ENCODE measurements at places on chromosomes 16 and 17.

- peak; percentile 97 for DNase-seq
Measured at GRCh38 chr16:4944333-4945281, 7.7 kb upstream of the PPL start.

GRCh38 chr16:27111486-27111885 is 44.8 kb downstream of the C16orf82 start:
- DNase-seq, result no peak

DNA sequence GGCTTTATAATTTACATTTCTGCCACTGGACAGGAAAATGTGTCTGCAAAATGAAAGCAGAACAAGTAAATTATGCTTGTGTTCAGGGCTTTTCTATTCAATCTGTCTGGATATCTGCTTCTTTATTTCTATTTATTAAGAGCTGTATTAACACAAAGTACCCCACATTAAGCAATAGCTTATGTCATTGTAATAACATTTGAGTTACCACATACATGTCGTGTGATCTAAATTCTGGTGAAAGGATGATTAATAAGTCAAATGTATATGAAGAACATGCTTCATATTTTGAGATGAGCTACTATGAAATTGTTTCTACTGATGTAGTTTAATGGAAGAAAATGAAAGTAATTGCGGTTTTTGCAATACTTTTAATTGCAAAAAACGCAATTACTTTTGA is 238.2 kb downstream of the KCNJ2 start:
- DNase-seq, result no peak

- no peak for DNase-seq
Measured at GRCh38 chr16:55102531-55102930, 171.9 kb downstream of the IRX5 start.

DNA sequence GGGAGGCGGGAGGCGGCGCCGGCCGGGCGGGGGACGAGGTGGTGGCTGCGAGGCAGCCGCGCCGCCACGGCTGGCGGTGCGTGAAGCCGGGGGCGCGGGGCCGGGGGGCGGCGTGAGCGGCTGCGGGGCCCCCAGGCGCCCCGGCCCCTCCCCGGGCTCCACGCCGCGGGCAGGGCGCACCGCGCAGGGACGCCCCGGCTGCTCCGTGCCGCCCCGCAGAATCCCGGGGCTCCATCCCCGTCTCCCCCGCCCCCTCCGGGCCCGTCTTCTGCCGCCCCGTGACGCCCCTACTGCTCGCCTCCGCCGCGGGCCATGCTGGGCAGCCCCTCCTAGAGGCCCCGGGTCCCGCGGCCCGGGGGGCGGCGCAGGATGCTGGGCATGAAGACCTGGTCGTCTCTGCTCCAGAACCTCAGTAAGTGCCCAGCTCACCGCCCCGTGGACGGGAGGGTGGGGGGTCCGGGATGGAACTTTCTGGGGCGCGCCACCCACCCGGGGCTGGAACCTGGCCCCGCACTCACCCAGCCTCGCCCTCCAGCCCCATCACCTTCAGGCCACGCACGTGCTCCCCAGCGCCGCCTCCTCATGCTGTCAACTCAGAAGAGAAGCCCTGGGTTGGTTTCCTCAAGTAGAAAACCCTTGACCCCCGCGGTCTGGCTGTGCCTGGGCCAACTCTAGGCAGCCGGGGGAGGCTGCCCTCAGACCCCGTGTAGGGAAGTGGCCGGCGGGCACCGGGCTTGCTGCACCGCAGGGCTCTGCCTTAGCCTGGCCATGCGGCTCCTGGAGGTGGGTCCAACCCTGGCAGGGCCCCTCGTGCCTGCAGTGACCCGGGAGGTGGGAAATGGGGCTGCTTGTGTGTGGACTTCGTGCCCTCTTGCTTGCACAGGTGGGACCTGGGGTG is 150.2 kb upstream of the GSE1 start:
- DNase-seq, result no peak

DNA sequence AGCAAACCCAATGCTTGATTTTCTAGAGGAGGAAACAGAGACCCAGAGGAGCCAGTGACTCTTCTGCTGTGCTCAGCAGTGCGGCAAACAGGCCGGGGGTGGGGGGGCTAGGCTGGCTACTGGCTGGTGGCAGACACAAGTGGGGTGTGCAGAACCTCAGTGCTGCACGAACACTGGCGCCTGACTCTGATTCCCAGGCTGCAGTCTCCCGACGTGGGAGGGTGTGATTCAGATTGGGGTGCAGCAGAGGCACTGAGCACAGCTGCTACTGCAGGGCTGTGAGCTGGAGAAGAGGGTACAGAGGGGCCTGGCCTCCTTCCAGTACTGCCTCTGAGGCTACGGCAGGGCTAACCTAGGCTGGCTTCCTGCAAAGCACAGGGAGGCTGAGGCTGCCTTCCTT is 8.1 kb downstream of the RPL19 start:
- no peak for DNase-seq

DNA sequence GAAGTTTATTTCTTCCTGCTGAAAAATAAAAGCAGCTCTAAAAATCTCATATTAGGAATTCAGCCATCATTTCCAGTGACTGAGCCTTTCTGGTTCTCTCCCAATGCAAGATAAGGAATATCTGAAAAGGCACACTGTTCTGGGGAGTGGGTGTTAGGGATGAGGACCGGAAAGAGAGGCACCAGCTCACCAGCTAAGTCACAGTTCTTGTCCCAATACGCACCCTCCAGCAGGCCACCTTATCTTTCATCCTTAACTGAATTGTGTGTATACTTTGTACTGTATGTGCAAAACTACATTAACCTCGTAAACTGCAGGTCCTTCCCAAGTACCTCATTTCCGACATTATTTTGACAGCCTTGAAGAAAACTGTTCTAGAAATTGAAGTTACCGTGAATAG is 11.0 kb downstream of the AMFR start:
- DNase-seq, result no peak

DNA sequence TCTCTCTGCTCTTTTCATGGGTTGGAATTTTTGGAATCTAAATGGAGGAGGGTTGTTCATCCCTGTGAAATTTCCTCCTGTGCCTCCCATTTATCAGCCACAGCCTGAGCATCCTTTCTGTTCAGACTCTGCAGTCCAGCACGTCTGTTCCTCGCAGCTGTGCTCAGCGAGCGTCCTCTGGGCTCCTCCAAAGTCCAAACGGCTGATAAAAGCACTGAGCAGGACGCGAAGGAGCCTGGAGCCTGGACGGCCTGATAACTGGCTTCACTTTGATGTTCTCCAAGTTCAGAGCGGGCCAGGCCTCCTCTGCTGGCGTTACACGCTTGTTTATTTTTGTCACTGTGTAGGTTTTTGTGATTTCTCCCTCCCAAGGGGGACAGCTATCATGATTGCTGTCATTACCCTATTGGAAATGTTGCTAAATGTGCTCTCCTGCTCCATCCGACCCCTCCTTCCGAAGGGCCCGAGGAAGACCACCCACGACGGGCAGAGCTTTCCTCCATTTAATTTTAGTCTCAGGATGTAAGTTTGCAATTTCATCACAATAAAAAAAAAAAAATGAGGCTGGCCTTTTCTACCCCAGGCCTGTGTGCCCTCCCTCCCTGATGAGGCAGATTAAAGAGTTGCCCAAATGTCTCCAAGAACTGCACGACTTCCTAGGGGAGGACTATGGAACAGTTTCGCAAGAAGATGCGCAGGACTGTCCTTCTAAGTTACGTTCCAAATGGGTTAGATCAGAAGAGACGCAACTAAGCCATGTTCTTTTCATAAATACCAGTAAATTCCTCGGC is 290.5 kb upstream of the FOXF1 start:
- DNase-seq, result no peak

DNA sequence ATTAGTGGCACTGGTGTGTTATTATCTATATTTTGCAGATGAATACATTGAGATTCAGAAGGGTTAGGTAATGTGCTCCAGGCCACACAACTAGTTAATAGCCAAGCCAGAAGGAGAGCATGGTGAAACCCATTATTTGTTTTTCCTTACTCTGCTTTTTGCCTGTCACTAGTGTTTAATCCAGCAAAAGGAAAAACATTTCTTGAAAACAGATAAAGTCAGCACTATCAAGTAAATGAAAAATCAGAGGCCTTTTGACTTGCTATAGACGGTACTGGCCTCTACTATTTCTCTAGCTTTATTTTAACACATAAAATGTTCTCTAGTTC is 4.8 kb downstream of the PITPNC1 start:
- no peak for DNase-seq

DNA sequence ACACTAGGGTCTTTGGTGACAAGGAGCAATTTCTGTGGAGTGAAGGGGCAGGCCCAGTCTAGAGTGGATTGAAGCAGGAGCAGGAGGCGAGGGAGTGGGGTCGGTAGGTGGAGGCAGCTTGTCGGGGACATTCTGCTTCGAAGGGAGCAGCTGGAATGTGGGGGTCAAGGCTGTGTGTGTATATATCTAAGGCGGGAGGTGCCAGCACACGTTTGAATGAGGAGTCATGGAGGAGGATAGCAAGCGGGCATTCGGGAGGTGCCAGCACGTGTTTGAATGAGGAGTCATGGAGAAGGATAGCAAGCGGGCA is 17.7 kb downstream of the NT5M start:
- DNase-seq, result no peak

Measured in RCC 7860 (cell line).